ENCODE measurements at places on chromosomes 2 and 18.
A peak's percentile ranks its signal among the peaks of the same experiment; 100 is the strongest.

GRCh38 chr2:73451263-73451972, 65.8 kb downstream of the ALMS1 start:
- DNase-seq, result no peak

DNA sequence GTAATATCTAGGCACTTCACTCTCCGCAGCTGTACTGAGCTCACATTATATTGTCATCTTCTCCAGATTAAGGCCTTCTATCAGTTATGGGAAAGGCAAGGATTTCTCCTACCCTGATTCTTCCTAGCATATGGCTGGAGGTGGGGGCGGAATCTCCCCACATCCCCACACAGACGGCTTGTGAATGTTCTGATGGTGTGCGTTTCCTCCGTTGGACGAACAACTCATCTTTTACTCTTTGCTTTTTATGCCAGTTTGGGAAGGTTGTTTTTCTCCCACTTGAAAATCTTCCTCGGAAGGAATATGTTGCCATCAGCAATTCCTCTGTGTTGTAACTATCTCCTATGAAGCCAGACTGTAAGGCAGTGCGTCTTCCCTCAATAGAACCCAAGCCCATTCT, 24.3 kb downstream of the KLHL29 start:
- DNase-seq, result no peak

- DNase-seq, result no peak
These were observed 7.3 kb downstream of the COQ10B start for GRCh38 chr2:197460649-197461048.

GRCh38 chr2:67208887-67209500, 188.1 kb upstream of the ETAA1 start:
- no peak for DNase-seq

DNA sequence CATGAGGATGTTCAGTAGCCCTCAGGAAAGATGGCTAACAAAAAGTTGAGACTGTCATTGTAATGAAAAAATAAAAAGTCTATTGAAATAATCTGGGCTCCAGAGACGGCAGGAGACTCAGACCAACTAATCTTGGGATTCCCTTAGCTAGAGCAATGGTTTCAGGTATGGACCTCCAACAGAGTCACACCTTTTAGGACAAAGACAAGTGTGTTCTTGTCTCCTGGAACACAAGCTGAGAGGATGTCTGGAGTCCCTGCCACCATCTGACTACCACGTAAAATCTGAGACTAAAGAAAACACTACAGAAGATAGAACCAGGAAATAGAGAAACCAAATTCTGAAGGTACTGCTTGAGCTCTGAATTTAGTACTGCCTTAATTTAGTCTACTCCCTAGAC, 103.3 kb upstream of the RBBP8 start:
- no peak for DNase-seq

GRCh38 chr2:109376796-109377495, 236.8 kb downstream of the SEPTIN10 start:
- DNase-seq, result no peak

DNA sequence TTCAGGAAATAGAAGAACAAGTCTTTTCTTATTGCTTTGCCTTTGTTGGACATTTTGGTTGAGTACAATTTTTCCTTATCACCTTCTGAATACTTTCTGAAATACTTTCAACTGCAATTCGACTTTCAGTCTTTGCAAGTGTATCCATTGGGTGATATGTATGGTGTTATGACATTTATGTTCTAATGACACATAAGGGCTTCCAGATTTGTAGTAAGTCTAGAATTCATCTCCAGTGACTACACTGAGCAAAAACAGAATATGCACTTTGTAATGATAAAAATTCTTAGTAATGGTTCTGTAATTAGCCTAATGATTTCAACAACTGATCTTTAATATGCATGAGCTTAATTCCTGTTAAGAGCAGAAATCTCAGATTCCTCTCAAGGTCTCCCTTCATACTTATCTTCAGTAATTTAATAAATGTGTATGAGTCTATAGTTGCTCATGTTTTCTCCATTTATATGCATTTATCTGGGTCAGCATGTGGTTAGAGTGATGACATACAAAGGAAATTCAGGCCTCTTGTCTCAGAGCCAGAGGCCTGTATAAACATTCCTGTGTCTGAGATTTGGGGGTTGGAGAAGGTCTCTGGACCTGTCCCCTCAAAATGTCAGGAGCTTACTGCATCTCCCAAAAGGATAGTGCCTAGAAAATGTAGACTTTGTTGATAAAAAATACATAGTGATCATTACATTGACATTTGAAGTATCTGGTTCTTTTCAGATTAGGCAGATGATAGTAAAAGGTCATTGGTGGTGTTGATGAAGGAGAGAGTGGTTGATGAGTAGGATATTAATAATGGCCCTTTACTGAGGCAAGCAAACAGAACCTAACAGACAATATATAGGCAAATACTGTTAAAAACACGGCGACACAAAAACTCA, 114.9 kb downstream of the QPCT start:
- peak; percentile 5 for DNase-seq

Measured in CD4-positive, alpha-beta T cell treated with Interleukin-6 at 100 ng/mL for 8 hours (primary cell).